Osteoblast (primary cell): ENCODE measurements at places on chromosomes 1 and 21. TPM values are rescaled to one million over a fixed set of nuclear protein-coding genes. Genes with fewer than 3 reads are reported as not detected.

The TARBP1 gene
- total RNA-seq, result 29.7 and 33.6 TPM in 2 replicates

The NTMT2 gene
- not detected in 2 replicates for total RNA-seq

The IGSF3 gene
- under 0.01 TPM in 2 replicates for total RNA-seq

The SHISA4 gene
- 25.3 and 27.1 TPM in 2 replicates for total RNA-seq

The MLLT11 gene
- total RNA-seq, result 1.4 and 1.8 TPM in 2 replicates

The F13B gene
- under 0.01 TPM in 1 of 2 replicates, not detected in the other for total RNA-seq

The FCER1A gene
- total RNA-seq, result not detected in 2 replicates

The RGL1 gene
- total RNA-seq, result 24.6 and 25.3 TPM in 2 replicates

The KLHDC7A gene
- total RNA-seq, result not detected in 2 replicates

The USH2A gene
- total RNA-seq, result under 0.01 and 0.29 TPM in 2 replicates

The EDEM3 gene
- 43.1 and 44.2 TPM in 2 replicates for total RNA-seq

The NT5C1A gene
- total RNA-seq, result not detected in 2 replicates

The IVL gene
- not detected in 2 replicates for total RNA-seq

The MYOC gene
- not detected in 2 replicates for total RNA-seq

The PLPP3 gene
- total RNA-seq, result 243 and 286 TPM in 2 replicates

The OR2AK2 gene
- not detected in 2 replicates for total RNA-seq

The NBPF26 gene
- 28.6 and 40.7 TPM in 2 replicates for total RNA-seq

The INSRR gene
- total RNA-seq, result 0.29 and 0.36 TPM in 2 replicates
